Activated CD4-positive, alpha-beta T cell treated with anti-CD3 and anti-CD28 coated beads for 24 hours (primary cell): ENCODE measurements at places on chromosomes 7 and 10.

DNA sequence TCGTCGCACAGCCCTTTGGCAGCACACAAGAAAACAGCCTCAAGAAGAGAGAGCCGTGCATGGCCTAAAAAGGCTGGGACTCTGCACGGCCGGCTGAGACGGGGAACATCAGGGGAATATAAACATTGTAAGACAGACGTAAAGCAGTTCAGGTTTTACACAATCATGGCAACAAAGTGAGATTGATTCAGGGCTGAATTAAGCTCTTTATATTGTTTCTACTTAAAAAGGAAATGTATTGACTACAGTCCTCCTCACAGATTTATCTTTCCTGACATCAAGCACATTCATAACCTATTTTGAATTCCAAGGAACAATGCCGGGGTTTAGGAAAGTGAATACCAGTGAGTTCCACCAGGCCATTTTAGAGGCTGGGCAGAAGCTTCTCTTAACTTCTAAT is 25.2 kb downstream of the SORBS1 start:
- DNase-seq, result no peak

- no peak for DNase-seq
Observed at GRCh38 chr10:101331956-101332355, 22.0 kb upstream of the BTRC start.

GRCh38 chr10:31099664-31100063 is 68.0 kb upstream of the ZNF438 start:
- DNase-seq, result peak; percentile 48

DNA sequence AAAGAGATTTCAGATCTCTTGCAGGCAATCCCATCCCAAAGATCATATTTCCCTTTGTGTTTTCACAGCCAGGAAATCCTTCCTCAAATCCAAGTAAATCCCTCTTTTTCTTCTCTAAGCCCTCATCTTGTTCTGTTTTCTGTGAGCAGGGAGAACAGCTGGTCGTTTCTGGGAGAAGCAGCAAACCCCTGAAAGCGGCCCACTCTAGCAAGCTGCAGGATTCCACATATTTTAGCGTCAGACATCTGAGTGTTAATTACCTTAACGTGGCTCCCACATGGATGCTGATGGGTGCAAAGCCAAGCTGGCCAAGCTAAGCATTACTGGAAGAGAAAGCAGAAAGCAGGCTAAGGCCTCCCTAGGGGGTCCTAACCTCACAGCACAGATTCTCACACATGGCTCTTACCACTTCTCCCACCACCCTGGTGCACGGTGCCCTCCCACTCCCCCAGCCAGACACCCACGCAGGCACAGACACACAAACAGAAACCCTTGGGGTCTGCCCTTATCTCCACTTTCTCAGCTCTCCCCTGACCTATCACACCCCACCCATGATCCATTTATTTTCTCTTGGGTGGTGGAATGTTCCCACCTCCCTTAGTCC is 551.0 kb upstream of the AUTS2 start:
- no peak for DNase-seq

GRCh38 chr7:50660040-50660829 is 95.0 kb upstream of the DDC start:
- DNase-seq, result peak; percentile 21

- peak; percentile 10 for DNase-seq
Observed at GRCh38 chr7:149459540-149460452, 1.1 kb downstream of the ZNF777 start.

DNA sequence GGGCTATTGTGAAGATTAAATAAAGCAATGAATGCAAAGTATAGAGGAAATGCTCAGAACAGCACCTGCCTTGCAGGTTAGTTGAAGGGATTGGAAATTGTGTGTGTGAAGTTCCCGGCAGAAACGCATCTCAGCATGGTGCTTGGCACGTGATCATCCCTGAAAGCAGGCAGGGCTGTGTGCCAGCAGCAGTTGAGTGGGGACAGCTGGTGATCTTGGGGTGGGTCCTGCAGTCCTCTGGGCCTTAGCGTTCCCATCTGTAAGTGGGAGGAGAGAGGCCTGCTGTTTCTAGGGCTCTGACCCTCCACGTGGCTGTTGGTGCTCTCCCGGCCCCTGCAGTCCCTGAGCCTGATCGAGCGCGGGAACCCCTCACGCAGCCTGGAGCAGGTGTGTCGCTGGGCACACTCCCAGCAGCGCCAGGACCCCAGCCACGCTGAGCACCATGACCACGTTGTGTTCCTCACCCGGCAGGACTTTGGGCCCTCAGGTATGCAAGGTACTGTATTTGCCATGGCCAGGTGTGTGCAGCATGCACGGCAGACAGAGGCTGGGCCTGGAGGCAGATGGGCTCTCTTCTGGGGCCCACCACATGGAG is 55.3 kb downstream of the TBATA start:
- no peak for DNase-seq

DNA sequence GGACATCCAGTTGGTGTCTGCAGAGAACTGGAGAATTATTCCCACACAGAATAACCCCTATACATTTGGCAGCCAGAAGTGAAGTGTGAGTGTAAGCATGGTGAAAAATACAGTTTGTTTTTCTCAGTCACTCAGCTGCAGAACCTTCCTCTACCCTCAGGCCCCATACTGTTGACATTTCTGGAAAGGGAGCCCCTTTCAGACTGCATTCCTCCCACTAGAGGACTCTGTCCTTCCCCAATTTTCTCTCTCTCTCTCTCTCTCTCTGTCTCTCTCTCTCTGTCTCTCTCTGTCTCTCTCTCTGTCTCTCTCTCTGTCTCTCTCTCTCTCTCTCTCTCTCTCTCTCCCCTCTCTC is 86.8 kb upstream of the STEAP1B start:
- DNase-seq, result no peak

- DNase-seq, result no peak
Observed at GRCh38 chr7:87959336-87959735, 25.3 kb downstream of the ADAM22 start.

DNA sequence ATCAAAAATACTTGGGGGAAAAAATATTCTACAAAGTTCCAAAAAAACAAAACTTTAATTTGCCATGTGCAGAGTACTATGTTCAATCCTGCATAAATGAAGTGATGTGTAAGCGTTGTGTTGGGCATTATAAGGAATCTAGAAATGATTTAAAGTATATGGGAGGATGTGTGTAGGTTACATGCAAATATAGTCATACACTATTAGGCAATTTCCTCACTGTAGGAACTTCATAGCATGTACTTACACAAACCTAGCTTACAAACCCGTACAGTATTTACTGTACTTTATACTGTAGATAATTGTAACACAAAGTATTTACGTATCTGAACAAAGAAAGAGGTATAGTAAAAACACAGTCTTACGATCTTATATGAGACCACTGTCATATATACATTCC is 72.3 kb downstream of the NRBF2 start:
- no peak for DNase-seq

- no peak for DNase-seq
Observed at GRCh38 chr10:23448323-23448722, 9.4 kb downstream of the OTUD1 start.

DNA sequence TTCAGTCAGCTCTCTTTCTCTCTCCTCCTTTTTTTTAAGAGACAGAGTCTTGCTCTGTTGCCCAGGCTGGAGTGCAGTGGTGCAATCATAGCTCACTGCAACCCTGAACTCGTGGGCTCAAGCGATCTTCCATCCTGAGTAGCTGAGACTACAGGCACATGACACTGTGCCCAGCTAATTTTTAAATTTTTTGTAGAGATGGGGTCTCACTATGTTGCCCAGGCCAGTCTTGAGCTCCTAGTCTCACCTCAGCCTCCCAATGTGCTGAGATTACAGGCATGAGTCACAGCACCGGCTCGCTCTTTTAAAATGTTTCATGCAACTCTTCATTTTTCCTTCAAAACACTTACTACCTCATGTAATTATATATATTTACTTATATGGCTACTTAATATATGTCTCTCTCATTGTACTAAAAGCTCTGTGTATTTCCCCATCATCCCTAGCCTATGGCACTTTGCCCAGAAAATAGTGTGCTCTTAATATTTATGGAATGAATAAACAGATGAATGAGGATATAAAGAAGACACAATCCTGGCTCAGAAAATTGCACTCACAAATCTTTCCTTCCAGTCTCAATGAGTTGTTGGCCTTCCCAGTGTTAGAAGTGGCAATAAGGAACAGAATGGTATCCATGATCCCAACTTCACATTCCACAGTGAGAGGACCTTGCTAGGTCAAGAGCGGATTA is 33.9 kb downstream of the EBLN1 start:
- DNase-seq, result no peak

GRCh38 chr10:132745511-132745910 is 40.4 kb downstream of the NKX6-2 start:
- no peak for DNase-seq

GRCh38 chr10:7410301-7410861 is 453 bp downstream of the SFMBT2 start:
- DNase-seq, result no peak

GRCh38 chr7:42198296-42198695 is 38.7 kb downstream of the GLI3 start:
- no peak for DNase-seq

GRCh38 chr7:106082087-106082854 is 29.8 kb downstream of the SYPL1 start:
- DNase-seq, result no peak

- no peak for DNase-seq
Observed at GRCh38 chr7:136251826-136252225, 274.7 kb upstream of the MTPN start.

DNA sequence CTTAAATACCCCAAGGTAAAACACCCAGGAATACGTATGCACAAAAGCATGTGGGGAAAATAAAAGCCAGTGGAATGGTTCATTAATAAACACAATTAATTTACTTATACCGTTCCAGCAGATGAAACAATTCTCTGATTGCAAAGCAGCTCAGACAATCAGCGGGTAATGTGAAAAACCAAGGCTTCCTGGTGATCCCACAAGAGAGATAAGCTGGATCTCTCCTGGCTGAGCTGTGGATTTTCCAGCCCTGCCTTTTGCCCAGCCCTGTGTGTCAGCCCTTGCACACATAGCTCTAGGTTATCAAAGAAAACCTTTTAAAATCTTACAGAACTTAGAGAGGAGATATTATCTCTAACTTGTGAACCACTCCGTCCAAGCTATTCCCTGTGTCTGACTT is 1010.7 kb upstream of the AUTS2 start:
- DNase-seq, result no peak

- DNase-seq, result no peak
Observed at GRCh38 chr7:123198668-123199652, 809 bp downstream of the SLC13A1 start.

DNA sequence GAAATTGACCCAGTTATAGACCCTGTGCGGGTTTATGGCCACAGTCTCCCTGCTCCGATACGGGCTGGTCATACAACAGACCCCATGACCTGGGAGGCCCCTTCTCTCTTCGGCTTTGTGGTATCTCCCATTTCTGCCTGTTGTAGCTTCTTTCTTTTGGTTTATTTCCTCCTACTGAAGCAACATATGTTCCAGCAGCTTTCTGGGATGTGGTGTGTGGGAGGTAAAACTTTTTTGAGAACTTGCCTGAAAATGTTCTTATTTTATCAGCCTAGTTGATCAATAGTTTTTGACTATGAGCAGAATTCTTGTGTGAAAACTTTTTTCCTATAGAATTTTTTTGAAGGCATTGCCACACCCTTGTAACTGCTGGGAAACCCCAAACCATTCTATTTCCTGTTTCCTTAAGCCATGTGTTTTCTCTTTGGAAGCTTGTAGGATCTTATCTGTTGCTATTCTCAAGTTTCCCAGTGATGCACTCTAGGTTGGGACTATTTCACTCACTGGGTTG is 80.0 kb downstream of the DAGLB start:
- no peak for DNase-seq

GRCh38 chr7:55377162-55377817 is 12.2 kb downstream of the LANCL2 start:
- no peak for DNase-seq

- no peak for DNase-seq
Observed at GRCh38 chr10:49131507-49132361, 2.1 kb downstream of the FAM170B start.

DNA sequence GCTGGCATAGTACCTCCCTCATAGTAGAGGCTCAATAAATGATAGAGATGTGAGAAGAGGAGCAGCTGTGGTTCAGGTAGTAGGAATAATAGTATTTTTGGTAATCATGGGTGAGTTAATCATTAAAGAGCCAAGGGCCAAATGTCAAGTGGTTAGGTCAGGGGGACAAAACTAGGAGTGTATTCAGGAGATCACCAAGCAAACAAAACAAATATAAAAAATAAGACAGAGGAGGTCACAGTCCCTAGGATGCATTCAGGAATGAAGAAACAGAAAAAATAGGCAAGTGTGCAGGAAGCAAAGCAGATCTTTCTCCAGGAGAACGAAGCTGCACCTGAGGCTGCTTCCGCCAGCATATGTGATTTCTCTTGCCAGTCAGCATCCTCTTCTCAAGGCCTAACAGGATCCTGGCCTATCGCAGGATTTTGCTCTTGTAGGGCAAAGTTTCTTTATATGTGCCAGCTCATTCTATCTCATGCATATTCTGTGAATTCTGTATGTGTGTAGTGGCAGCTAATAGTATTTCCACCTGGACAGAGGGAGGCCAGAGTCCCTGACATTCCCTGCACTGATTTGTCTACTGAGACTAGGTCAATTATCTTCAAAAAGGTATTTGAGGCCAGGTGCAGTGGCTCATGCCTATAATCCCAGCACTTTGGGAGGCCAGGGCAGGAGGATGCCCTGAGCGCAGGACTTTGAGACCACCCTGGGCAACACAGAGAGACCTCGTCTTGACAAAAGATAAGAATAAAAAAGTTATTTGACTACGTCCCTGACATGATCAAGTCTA is 82.7 kb downstream of the AKR1D1 start:
- DNase-seq, result no peak

- DNase-seq, result no peak
Observed at GRCh38 chr7:8800986-8801385, 367.6 kb downstream of the NXPH1 start.

GRCh38 chr7:142327628-142328405 is 70.0 kb upstream of the PRSS58 start:
- DNase-seq, result no peak
